RKO (cell line): ENCODE measurements at places on chromosomes 11 and 22.
A peak's percentile ranks its signal among the peaks of the same experiment; 100 is the strongest.

- peak; percentile 2 for DNase-seq
Measured at GRCh38 chr11:83951521-83951920, 665.4 kb upstream of the CCDC90B start.

- DNase-seq, result no peak
Measured at GRCh38 chr22:27655582-27656185, 145.9 kb downstream of the MN1 start.

DNA sequence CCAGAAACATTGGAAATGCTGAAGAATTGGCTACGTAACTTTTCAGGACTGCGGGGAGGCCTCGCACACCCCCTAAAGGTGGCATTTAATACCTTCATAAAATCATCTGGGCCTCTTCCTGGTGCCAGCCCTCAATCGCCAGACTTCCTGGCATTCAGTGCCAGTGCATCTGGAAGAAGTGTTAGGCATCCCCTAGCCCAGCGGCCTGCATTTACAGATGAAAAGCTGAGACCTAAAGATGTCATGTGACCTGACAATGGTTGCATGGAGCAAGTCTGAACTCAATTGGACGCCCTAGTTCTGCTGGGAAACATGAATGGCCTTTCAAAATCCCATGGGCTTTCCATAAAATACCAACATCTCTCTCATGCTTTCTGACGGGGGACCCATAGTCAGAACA lies 81.0 kb upstream of the TMEM45B start:
- no peak for DNase-seq

DNA sequence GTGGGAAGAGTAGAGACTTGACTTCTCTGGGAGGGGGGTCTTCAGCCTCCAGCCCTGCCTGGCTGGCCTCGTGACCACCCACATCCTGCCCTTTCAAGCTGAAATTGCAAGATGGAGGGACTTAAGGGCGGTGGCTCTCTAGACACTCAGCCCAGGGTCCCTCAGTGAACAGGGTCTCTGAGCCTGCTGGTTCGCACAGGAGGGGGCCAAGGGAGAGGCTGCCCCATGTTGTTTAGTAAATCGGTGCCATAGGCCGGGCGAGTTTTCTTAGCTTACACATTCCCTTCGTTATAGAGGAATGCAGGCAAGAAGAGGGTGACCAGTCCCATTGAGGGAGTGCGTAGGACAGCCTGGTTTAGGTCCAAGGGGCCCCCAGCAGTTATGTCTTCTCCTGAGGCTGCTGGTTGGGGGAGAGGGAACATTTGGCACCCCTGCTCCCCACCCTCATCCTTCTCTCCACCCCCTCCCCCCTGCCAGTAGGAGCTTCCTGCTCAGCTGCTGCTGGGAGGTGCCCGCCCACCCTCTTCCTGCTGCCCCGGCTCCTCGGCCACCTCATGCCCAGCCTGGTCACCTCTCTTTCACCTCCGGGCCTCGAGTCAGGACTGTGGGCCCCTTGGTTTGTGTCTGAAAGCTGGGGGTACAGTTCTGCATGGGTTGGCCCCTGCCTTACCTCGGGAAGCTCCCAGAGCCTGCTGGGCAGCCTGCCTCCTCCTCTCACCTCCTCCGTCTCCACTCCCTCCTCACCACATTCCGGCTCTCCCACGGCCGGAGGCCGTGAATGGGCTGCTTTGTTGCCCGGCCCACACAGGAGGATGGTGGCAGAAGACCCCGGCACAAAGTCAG lies 3.9 kb downstream of the FRMD8 start:
- no peak for DNase-seq

GRCh38 chr22:39098026-39098425 lies 982 bp downstream of the APOBEC3H start:
- DNase-seq, result no peak

DNA sequence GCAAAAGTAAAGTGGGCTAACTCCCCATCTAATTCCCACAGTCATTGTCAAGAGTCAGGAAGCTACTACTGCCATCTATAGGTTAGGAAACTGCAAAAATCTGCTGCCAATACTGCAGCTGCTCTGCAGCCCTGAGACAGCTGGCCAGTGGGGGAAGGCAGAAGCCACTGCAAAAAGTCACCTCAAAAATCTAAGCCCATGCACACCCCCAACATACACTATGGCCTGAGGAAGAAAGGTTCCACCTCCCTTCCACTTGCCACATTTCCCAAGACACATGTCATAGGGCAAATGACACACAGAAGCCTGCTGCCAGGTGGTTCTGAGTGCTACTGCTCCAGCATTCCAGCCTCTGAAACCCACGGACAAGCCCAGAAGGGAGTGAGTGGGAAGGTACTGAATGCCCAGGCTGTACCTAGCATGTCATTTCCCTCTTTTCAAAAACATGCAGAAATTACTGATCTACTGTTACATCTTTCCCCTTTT lies 36.9 kb downstream of the DGCR2 start:
- peak; percentile 57 for DNase-seq

- no peak for DNase-seq
Measured at GRCh38 chr11:86620891-86621521, 51.4 kb downstream of the ME3 start.

DNA sequence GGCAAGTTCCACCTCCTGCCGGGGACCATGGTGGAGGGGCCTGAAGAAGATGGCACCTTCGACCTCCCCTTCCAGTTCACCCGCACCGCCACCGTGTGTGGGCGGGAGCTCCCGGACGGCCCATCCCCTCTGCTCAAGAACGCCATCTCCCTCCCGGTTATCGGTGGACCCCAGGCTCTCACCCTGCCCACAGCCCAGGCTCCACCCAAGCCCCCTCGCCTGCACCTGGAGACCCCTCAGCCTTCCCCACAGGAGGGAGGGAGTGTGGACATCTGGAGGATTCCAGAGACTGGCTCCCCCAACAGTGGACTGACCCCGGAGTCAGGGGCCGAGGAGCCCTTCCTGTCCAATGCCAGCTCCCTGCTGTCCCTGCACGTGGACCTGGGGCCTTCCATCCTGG lies 6.4 kb downstream of the CDC42EP2 start:
- no peak for DNase-seq

DNA sequence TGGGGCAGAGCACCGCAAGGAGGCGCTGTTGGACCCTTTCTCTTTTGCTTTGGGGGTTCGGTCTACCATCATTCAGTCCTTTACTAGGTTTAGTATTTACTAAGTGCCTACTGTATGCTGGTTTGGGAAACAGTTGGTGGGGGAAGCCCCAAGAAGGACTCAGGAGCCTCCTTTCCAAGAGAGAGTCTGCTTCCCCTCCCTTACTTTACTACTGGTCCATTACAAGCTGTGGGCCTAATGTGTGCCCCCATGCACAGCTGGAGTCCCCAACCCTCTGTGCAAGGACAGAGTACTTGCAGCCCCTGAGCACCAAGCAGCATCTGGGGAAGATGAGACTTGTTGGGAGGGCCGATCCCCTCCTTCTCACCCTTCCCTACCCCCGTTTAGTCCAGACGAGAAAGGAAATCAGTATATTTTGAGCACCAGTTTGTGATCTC lies 876 bp upstream of the UBE2L6 start:
- DNase-seq, result peak; percentile 77

DNA sequence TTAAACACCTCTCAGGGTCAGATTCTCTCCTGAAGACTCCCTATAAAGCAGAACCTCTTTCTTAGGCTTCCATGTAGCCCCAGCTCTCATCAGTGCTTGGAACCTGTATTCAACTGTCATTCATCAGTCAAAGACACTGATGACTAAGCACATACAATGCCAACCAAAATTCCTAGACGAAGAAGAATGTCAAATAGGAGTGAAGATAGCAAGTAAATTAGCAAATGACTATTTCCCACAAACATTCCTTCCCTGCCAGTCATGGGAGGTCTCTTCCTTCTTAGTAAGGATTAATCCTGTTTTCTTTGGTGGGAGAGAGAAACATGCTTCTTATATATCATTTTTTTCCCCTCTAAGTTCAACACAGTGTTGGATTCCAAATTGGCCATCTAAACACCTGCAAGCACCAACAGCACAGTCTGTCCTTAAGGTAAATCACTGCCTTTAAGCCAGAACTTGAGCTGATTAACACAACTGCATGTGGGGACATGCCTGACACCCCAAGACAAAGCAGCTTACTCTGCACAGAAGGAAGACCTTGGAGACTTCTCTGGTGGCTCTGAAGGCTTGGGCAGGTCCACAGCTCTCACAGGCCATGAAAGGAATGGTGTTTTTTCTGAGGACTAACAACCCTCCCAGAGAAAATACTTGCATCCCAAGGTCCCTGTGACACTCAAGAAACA lies 47.5 kb upstream of the ME3 start:
- peak; percentile 72 for DNase-seq

DNA sequence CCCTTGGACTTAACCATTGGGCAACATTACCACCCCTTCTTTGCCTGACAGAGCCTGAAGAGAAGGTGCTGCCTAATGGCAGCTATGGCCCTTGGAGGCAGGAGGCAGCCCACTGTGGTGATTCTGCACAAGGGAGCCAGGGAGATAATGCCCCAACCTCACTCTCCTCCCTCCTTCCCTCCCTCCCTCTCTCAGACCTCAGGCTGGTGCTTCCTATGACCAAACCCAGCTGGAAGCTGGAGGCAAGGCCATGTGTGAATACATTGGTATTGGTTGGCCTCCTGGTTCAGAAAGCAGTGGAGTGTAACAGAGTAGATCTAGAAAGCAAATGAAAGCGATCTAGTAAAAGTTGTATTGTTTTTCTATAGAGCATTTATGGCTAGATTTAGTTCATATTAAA lies 233.1 kb downstream of the CSNK2A3 start:
- no peak for DNase-seq

- DNase-seq, result no peak
Measured at GRCh38 chr22:26744892-26745808, 87.8 kb downstream of the MIAT start.

DNA sequence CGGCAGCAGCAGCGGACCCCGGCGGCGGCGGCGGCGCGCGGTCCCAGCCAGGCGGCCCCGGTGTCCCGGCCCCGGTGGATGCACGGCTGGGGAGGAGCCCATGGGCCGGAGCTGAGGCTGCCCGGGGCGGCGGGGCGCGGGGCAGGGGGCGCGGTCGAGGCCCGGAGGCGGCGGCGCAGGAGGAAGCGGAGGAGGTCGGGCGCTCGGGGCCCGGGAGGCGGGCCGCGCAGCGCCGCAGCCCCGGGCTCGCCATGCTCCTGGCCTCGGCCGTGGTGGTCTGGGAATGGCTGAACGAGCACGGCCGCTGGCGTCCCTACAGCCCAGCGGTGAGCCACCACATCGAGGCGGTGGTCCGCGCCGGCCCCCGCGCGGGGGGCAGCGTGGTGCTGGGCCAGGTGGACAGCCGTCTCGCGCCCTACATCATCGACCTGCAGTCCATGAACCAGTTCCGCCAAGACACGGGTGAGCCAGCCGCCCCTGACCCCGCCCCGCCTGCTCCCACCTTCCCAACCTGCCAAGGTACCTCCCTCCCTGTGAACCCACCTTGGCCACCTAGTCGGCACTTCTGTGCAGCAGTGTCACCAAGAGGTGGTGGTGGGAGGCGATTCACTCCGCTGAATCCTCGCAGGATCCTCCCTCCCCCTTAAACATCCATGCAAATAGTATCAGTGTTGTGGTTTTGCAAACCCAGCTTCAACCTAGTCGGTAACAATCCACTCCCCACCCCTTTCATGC lies 580 bp downstream of the DTX4 start:
- peak; percentile 8 for DNase-seq

DNA sequence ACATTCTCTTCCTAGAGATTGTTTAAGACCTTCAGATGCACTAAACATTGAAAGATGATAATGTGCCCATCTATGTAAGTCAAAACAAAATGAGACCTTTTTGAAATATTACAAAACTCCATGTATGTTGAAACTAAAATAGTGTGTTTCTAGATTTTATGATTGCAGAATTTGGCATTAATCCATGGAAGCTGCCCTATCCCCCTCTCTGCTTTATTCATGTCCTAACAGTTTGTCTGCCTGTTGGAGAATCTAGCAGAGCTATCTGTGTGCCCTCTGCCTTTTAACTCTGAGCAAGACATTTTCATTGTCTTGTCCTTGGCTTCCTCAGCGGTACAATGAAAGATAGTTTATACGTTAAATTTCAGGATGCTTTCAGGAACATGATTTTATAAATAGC lies 105.5 kb downstream of the FAT3 start:
- no peak for DNase-seq

DNA sequence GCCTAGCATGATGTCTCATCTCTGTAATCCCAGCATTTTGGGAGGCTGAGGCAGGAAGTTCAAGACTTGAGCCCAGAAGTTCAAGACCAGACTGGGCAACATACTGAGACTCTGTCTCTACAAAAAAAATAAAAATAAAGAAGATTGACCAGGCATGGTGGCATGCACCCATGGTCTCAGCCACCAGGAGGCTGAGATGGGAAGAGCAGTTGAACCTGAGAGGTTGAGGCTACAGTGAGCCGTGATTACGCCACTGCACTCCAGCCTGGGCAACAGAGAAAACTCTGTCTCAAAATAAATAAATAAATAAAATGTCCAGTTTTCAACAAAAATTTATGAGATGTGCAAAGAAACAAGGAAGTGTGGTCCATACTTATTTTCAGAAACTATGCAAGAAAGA lies 28.3 kb downstream of the EFCAB6 start:
- peak; percentile 3 for DNase-seq

DNA sequence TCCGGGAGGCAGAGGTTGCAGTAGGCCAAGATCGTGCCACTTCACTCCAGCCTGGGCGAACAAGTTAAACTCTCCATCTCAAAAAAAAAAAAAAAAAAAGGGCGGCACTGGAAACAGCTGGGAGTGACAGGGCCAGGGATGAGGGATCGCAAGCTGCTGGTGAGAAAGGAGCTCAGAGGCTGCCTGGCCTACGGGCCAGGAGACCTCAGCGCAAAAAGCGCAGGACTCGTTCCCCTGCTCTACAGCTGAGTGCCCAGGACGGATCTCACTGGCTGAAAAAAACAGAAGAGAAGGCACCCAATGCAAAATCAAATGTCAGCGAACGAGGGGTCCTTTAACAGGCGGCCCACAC lies 650 bp upstream of the NUP50 start:
- DNase-seq, result peak; percentile 48

DNA sequence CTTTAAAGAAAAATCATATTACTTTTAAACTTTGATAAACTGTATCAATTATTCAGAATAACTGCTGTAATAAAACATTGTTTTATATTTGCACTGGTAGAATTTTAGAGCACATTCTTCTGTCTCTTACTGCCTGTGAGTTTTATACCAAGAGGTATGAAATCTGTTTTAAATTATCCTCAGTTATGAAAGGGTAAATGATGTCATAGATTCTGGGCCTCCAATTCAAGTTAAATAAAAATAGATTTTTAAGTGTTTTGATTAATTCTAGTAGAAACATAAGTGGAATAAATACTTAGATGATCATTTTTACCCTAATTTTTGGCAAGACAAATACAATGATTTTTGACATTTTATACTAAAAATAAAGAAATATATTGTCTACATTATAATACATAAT lies 93.0 kb downstream of the GUCY1A2 start:
- DNase-seq, result no peak

DNA sequence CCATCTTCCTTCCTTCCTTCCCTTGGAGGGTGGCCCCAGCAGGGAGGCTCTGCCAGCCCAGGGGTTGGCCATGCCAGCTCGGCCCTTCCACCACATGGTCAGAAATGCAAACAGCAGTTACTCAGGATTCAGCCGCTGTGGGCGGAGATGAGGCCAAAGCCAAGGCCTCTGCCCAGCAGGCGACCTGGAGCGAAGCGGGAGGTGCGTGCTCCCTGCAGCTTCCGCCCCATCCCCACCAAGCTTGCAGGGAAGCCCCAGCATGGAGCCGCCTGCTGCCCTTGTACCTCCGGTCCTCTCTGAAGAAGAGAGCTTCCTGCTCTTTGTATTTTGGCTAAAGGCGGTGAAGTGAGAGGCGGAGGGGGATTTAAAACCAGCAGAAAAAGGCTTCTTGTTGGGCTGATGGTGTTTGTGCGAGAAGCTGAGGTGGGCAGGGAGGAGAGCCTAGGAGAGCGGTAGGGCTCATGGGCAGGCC lies 50.4 kb downstream of the ANO1 start:
- no peak for DNase-seq
